ENCODE measurements at places on chromosomes 3 and 15.

DNA sequence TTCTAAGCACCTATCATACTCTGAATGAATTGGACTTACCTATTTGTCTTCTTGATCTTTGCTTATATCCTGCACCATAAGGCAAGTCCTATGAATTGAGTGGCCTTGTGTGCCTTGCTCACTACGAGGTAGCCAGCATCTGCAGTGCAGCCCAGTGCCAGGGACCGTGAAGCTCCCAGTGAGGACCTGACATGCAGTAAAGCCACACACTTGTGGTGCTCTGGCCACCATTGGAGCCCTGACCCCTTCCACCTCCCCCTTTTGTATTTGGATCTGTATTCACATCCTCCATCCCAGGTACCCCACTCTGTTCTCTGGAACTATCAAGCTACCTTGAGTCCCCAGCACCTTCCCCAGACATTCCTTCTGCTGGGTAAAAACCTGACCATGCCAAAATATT, 52.1 kb downstream of the BSN start:
- DNase-seq: peak; percentile 21

DNA sequence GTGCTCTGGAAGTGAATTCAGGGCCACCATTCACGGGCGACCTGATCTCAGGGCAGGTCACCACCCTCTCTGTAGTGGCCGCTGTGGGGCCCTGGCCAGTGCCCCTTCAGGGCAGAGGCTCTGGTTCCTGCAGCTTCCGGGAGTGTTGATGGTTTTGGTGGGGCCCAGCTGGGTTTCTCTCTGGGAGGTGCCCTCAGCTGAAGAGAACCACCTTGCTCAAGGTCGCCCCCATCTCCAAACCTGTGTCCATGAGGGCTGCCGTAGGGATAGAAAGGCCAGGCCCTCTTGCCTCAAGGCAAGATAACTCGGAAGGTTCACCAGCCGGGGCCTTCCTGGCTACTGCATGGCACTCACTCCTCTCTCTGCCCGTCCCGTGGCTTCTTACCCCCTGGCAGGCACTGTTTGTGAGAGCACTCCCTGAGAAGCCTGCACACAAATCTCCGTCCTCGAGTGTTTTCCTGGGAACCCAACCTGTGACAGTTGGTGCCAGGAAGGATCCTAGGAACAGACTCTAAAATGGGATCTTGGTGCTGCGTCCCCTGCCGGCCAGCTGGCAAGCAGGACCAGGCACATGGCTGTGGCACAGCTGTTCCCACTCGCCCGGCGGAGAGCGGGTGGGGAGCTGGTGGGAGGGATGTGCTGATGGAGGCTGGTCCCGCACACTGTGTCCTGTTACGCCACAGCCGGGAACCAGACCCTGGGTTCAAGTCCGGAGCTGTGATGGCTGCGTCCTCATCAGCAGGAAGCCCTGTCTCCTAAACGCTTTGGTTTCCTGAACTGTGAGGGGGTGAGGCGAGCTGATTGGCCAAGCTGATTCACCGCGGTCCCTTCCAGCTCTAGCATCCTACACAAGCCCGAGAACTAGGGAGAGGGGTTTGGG, 23.2 kb upstream of the PIGZ start:
- DNase-seq: no peak

DNA sequence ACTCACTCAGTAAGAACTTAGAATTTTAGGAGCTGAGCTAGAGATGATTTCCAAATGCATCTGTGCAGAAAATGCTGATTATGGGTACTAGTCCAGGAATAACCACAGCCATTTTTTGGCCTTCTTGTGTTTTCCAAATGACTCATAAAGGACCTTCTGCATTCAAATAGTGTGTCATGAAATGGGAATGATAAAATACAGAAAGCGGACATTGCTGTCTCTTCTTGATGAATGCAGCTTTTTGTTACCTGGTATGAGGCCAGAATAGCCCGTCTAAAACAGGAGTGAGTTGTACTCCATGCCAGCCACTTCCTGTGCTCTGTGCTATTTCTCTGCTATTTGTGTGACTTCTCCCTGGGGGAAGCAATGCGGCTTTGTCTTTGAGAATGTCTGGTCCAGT, 20.5 kb upstream of the FRMD5 start:
- no peak for DNase-seq

- DNase-seq: no peak
Measured at GRCh38 chr3:71466483-71466882, 117.0 kb downstream of the FOXP1 start.

DNA sequence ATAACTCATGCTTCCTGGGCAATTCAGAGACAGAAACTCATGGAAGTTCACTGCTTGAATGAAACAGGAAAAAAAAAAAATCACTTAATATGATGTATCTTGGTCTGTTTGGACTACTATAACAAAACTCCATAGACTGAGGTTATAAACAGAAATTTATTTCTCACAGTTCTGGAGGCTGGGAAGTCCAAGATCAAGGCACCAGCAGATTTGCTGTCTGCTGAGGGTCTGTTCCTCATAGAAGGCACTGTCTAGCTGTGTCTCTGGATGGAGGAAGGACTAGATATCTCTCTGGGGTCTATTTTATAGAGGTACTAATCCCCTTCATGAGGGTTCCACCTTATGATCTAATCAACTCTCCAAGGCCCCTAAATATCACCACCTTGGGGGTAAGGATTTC, 119.3 kb downstream of the IGF2BP2 start:
- no peak for DNase-seq

GRCh38 chr15:70190965-70191364, 93.2 kb upstream of the TLE3 start:
- DNase-seq: no peak

- DNase-seq: no peak
Measured at GRCh38 chr3:169199283-169199682, 464.2 kb downstream of the MECOM start.

GRCh38 chr3:129636082-129636481, 29.6 kb upstream of the PLXND1 start:
- DNase-seq: no peak

DNA sequence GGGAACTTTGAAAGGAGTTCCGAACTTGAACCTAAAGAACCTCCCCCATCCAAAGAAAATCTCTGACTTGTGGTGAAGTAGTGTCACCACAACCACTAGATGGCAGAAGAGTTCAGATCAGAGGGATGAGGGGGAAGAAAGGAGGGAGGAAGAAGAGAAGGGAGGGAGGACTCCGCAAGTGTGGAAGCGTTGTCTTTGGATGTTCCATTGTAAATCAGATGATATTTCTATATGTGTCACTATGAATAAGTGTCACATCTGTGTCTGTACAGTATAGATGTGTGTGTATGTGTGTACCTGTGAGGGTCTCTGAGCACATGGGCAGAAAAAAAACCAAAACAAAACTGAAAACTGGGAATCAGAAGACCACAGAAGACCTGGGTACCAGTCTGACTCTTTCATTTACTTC, 16.9 kb downstream of the SLC24A1 start:
- DNase-seq: peak; percentile 93

DNA sequence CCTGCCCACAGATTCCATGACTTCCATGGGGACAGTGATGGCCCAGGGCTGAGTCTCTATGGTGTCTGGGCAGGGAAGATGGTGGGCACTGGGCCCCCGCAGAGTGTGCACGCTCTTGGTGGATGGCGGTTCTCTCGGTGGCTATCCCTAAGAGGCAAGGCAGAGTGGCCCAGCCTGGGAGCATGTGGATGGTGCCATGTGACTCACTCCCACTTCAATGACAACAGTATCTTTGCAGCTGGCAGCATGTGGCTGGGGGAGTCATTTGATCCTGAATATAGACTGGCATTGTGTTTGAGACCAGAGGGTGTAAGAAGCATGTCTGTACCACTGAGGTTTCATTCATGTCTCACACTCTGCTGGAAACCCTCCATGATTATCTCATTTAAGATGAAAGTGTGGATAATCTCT, 101.2 kb downstream of the CORO2B start:
- DNase-seq: no peak

- no peak for DNase-seq
Measured at GRCh38 chr3:124360155-124360554, 368.2 kb upstream of the ROPN1 start.

GRCh38 chr3:129052675-129053074, 7.9 kb upstream of the GP9 start:
- DNase-seq: peak; percentile 86

- no peak for DNase-seq
Measured at GRCh38 chr15:65835447-65835846, 33.8 kb upstream of the RAB11A start.

- no peak for DNase-seq
Measured at GRCh38 chr15:39792025-39792843, 9.6 kb upstream of the FSIP1 start.

GRCh38 chr3:30597131-30597768, 9.2 kb upstream of the TGFBR2 start:
- DNase-seq: no peak

- no peak for DNase-seq
Measured at GRCh38 chr15:39317225-39317624, 263.7 kb upstream of the THBS1 start.

GRCh38 chr3:64093825-64094712, 70.8 kb upstream of the PSMD6 start:
- no peak for DNase-seq

GRCh38 chr3:142875583-142876207, 13.2 kb downstream of the PCOLCE2 start:
- no peak for DNase-seq

DNA sequence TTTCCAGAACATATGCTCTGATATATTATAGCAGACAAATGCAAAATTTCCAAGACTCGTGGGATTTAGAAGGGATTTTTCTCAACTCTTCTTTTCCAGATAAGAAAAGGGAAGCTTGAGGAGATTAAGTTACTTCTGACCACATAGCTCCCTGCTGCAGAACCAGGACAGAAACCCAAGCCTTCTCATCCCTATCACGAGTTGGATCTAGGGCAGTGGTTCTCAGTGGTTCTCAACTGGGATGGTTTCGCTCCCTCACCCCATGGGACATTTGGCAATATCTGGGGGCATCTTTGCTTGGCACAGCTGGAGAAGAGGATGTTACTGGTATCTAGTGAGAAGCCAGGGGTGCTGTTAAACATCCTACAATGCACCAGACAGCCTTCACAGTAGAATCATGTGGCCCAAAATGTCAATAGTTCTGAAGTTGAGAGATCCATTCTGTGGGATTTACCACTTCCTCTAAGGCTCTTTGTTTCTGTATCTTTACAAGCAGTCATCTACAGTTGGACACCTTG, 64.2 kb downstream of the LIPC start:
- DNase-seq: no peak

DNA sequence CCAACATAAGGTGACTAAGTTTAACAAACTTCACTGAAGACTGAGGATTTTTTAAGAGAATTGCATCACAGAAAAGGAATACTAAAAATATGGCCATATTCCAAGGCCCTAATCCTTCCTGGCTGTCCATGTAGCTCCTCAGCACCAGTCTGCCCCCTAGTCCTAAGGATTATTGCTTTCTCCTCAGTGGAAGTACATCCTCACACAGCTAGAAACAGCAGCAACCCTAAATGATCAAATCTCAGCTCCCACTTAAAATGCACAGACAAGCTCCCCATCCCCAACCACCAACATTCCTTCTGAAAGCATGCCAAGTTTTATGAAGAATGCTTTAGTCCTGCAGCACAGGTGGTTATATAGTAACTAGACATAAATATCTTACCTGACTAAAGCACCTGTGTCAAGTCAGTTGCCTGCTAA, 14.7 kb downstream of the ST3GAL6 start:
- no peak for DNase-seq
